Right lobe of liver (tissue), 6 donors: ENCODE measurements at places on chromosomes 11 and 22. TPM values are rescaled to one million over a fixed set of nuclear protein-coding genes. Genes with fewer than 3 reads are reported as not detected.

DNA sequence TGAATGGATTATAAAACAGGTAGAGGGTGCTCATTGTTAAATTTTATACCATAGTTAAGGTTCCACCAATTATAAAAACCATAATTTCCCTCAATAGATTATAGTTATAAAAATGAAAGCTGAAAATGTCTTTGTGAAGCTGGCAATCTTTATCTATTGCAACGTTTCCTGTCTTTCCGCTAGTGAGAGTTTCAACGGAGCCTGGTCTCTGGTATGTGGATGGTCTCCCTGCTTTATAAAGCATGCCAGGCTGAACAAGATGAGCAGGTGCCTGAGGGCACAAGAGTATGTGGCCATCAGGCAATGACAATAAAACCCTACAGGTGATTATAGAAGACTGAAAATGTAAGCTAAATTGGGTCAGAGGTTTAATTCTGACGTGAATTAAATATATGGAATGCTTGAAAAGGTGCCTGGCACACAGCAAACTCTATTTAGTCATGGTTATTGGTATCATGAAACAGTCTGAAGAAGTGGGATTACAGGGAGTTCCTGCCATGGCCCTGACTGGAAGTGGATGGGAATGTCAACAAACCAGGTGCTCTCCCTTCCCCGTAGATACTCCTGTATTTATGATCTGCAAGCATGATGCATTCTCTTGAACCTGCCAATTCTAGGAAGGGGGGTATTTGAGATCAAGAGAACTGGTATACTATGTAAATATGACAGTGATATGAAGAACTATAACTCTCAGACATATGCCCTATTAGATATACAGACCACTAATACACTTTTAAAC is 115.7 kb downstream of the ENTHD1 start:
- H3K4me3 ChIP-seq, result no peak overlapping the region
- no peaks in the 10 kb centered on the region for H3K4me1 ChIP-seq
- H3K36me3 ChIP-seq, result no peaks in the 10 kb centered on the region
- H3K27ac ChIP-seq, result no peak overlapping the region
- no peak for DNase-seq
- H3K27me3 ChIP-seq, result peaks cover 8% of the 10 kb centered on the region

- peak overlapping the region; percentile 99 for H3K27ac ChIP-seq
- no peak overlapping the region for H3K4me3 ChIP-seq
- peak; percentile 84 for DNase-seq
- peaks cover 49% of the 10 kb centered on the region for H3K4me1 ChIP-seq
These were observed 80.6 kb upstream of the CLDN5 start for GRCh38 chr22:19604711-19605268.

DNA sequence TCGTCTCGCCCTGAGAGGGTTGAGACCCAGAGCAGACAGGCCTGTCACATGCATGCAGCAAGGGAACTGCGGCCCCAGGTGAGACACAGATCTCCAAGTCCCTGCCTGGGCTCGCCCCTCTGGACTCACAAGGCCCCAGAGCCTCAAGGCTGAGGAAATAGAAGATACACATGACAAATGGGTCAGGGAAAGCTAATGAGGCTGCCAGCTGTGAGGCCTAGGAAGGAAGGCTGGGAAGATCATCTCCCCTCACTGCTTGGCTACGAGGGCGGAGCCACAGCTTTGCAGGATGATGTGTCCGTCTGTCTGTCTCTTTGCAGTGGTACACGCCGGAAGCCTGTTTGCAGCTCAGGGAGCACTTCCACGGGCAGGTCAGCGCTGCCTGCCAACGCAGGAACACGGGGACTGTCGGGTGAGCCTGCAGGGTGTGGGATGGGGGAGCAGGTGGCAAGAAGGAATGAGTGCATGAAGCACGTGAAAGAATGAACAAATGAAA is 4.5 kb downstream of the RAB36 start:
- H3K4me1 ChIP-seq, result no peaks in the 10 kb centered on the region
- H3K4me3 ChIP-seq, result no peak overlapping the region
- no peaks in the 10 kb centered on the region for H3K27me3 ChIP-seq
- no peaks in the 10 kb centered on the region for H3K36me3 ChIP-seq

- no peaks in the 10 kb centered on the region for H3K27me3 ChIP-seq
- no peak overlapping the region for H3K4me3 ChIP-seq
- no peak for DNase-seq
These were observed 53.9 kb upstream of the TBCEL start for GRCh38 chr11:120969993-120970392.

The GTPBP1 gene
- total RNA-seq, result 16.5 TPM

DNA sequence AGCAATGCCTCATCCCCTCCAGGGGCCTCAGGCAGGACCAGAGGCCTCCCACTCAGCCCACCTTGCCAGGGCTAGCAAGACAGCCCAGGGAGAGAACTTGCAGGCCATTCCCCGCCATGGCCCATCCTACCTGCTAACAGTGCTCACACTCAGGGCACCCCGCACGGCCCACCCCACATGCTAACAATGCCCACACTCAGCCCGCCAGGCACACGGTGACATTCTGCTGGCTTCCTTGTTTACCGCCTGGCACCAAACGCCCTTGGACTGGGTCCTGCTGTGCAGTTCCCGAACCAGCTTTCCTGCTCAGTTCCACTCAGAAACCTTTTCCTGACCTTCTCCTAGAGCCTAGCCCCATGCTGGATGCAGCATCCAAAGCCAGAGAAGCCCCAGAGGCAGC is 33.5 kb upstream of the FADD start:
- H3K27ac ChIP-seq, result no peak overlapping the region
- no peak overlapping the region for H3K4me3 ChIP-seq
- no peaks in the 10 kb centered on the region for H3K36me3 ChIP-seq

- H3K4me3 ChIP-seq, result peak overlapping the region; percentile 52
- peak overlapping the region; percentile 92 for H3K27ac ChIP-seq
- H3K27me3 ChIP-seq, result no peaks in the 10 kb centered on the region
- peak; percentile 71 for DNase-seq
- peaks cover 18% of the 10 kb centered on the region for H3K4me1 ChIP-seq
These were observed 464 bp upstream of the CECR2 start for GRCh38 chr22:17368554-17369438.

GRCh38 chr11:3969613-3970012 is 114.1 kb downstream of the STIM1 start:
- no peak overlapping the region for H3K4me3 ChIP-seq
- no peak for DNase-seq
- H3K27me3 ChIP-seq, result no peaks in the 10 kb centered on the region
- no peak overlapping the region for H3K27ac ChIP-seq

GRCh38 chr11:61362542-61362875 is 335 bp downstream of the TMEM138 start:
- peak overlapping the region; percentile 95 for H3K27ac ChIP-seq
- no peaks in the 10 kb centered on the region for H3K27me3 ChIP-seq
- peaks cover 7% of the 10 kb centered on the region for H3K4me1 ChIP-seq
- no peak for DNase-seq

The MS4A8 gene
- total RNA-seq, result not detected

DNA sequence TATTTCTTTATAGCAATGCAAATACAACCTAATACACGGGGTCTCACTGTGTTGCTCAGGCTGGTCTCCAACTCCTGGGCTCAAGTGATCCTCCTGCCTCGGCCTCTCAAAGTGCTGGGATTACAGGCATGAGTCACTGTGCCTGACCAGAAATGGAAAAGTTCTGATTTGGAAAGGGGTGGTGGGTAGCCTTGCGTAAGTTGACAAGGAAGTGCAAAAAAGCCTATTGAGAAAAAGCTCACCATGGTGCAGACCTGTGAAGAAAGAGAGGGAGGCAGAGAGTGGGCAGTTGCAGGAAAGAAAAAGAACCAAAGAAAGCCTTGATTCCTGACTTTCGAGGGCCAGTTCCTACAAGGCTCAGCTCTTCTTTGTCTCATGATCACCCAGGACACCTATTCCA is 27.1 kb downstream of the AGBL2 start:
- H3K4me3 ChIP-seq, result no peak overlapping the region
- DNase-seq, result no peak
- no peaks in the 10 kb centered on the region for H3K36me3 ChIP-seq
- H3K4me1 ChIP-seq, result no peaks in the 10 kb centered on the region
- no peaks in the 10 kb centered on the region for H3K27me3 ChIP-seq
- H3K27ac ChIP-seq, result no peak overlapping the region

- H3K27ac ChIP-seq, result no peak overlapping the region
- no peaks in the 10 kb centered on the region for H3K36me3 ChIP-seq
- no peaks in the 10 kb centered on the region for H3K27me3 ChIP-seq
- DNase-seq, result no peak
- no peaks in the 10 kb centered on the region for H3K4me1 ChIP-seq
These were observed 423.4 kb downstream of the GUCY1A2 start for GRCh38 chr11:106594751-106595351.

The APOA5 gene
- 756 TPM for total RNA-seq

DNA sequence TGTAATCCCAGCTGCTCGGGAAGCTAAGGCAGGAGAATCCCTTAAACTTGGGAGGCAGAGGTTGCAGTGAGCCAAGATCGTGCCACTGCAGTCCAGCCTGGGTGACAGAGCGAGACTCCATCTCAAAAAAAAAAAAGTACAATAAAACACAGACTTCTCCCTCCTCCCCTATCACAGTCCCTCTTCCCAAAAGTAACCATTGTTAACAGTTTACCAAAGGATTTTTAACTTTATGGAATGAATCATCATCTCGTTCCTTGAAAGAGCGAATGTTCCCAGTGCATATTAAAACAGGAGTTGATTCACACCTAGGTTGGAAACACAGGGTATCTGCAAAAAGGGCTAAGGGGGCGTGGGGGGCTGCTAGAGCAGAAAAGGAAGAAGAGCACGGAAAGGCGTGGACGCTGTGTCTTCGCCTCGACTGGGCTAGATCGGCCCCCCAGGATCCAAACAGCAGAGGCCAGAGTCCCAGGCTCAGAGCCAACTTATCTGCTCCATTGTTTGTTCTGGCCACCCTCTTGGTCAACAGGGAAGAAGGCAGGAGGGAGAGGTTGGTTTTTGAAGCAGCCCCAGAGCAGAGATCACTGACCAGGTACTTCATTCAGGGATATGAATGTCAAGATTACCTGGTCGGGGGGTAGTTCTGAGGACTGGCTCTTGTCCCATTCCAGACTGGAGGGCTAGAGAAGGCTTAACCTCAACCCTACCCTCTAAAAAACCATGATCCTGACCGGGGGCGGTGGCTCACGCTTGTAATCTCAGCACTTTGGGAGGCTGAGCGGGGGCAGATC is 2.1 kb upstream of the AHNAK start:
- H3K27me3 ChIP-seq, result no peaks in the 10 kb centered on the region
- peak overlapping the region; percentile 94 for H3K27ac ChIP-seq
- peak; percentile 77 for DNase-seq
- no peaks in the 10 kb centered on the region for H3K36me3 ChIP-seq
- H3K4me3 ChIP-seq, result no peak overlapping the region
